Fibroblast of upper back skin (primary cell): ENCODE measurements at places on chromosomes 12 and 14.

- DNase-seq: peak; percentile 29
These were observed 26.2 kb downstream of the RTRAF start for GRCh38 chr14:52015411-52016030.

DNA sequence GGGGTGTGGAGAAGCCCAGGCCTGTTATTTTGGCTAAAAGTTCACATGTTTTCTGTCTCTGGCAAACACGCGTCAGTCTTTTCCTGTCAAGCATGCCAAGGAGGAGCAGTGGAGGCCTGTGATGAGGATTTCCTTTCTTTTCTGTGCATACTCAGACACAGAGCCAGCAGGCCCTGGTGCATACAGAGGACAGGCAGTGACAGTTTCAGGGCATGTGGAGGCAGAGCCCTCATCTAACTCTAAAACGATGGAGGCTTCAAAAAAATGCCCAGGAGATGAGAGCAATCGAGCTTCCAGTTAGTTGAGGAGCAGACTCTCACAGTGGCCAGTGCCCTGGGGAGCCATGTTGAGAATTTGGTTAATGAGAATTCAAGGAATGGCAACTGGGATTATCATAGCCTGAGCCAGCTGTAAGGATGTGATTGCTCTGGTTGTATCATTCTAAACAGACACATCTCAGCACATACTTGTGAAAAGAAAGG, 66.5 kb downstream of the TRAFD1 start:
- DNase-seq: no peak

- peak; percentile 65 for DNase-seq
These were observed 73.6 kb downstream of the TESC start for GRCh38 chr12:117025481-117026151.

GRCh38 chr12:70559390-70559789, 77.8 kb downstream of the PTPRB start:
- DNase-seq: no peak

DNA sequence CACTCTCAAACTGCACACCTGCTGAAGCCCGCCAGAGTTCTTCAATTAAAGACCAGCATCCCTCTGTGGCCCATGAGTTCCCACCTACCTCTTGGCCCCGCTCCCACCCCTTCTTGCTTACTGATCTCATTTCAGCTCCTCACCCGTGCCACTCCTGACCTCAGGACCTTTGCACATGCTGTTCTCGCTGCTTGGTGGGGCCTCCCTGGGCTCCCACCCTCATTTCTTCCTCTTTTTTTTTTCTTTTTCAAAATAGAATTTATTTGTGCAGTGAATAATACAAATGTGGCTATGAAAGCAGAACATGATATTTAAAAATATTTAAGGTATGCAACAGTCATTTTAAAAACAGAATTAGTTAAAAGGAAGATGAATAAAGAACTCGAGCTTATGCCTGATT, 8.5 kb upstream of the SERPINA9 start:
- no peak for DNase-seq

GRCh38 chr14:35669782-35670181, 135.8 kb downstream of the INSM2 start:
- DNase-seq: peak; percentile 2

GRCh38 chr12:132765361-132765760, 3.7 kb upstream of the ANKLE2 start:
- no peak for DNase-seq

- peak; percentile 91 for DNase-seq
These were observed 131.1 kb downstream of the CACNA1C start for GRCh38 chr12:2183556-2184541.

DNA sequence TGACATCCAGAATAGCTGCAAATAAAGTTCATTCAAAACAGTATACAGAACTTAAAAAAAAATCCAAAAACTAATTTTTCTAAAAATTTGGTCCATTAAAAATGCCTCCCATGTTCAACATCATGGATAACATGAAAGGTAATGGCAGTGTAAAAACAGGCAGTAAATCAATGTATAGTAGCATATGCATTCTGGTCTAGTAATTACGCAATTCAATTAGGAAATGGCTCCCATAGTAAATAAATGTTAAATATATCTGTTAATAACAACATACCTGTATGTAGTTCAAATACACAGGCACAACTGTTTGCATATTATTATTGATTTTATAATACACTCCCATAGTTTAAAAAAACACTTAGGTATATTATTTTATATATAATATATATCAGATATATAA, 42.5 kb downstream of the SGPP1 start:
- no peak for DNase-seq

GRCh38 chr14:51716610-51717009, 64.9 kb downstream of the FRMD6 start:
- peak; percentile 38 for DNase-seq

GRCh38 chr14:45673420-45673819, 420.4 kb upstream of the MIS18BP1 start:
- DNase-seq: no peak

GRCh38 chr14:81384900-81385299, 15.2 kb downstream of the STON2 start:
- DNase-seq: peak; percentile 33

GRCh38 chr14:26896447-26896846, 298.6 kb upstream of the NOVA1 start:
- peak; percentile 57 for DNase-seq

DNA sequence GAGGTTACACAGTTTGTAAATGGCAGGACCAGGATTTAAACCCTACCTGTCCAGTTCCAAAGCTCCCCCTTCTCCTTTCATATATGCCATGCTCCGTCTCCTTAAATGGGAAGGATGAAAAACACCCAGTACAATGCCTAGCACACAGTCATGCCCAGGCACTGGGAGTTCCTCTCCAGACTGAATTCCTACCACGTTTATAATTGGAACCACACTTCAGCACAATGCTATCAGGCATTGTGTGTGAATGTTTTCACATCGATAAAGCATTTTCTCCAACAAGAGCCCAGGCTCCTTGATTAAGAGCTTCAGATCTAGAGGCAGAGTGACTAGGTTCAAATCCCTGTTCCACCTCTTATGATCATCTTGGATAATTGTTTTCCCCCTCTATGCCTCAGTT, 2.7 kb upstream of the NUAK1 start:
- peak; percentile 60 for DNase-seq

DNA sequence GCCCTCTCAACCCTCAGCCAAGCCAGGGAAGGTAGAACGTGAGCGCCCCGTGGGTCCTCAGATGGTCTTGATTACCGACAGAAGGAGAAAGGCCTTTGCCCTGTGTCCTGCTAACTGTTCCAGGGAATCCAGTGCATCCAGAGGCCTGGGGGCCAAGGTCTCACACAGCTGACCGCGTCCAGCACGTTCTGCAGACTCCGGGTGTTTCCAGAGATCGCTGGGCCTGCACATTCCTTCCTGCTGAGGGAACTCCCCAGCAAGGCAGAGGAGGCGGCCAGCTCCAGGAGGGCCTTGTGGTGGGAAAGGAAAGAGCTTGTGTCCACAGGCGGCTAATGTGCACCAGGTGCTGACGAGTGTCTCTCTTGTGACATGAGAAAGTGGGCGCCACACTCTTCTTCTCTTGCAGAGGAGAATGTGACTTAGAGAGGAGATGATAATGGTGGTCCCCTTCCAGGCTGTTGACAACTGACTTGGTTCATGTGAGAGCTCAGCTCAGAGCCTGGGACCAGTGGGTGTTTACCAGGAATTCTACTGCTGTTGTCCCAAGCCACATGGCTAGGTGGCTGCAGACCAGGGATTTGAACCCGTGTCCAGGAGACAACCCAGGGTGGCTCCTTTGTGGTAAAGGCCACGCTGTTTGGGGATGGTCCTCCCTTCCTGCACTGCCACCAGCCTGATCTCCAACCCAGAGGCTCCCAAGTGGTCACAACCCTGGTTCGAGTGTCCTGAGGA, 46.8 kb upstream of the DLK1 start:
- peak; percentile 85 for DNase-seq

DNA sequence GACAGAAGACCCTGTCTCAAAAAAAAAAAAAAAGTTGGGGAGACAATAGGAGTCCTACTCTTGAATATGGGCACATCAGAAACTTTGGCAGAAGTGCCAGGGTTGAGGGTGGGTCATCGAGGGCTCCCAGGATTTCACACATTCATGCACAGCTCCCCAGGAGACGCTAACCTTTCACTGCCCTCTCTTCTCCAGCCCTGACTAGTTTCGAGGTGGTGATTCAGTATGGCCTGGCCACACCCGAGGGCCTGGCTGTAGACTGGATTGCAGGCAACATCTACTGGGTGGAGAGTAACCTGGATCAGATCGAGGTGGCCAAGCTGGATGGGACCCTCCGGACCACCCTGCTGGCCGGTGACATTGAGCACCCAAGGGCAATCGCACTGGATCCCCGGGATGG, 29.4 kb upstream of the LRP1-AS start:
- no peak for DNase-seq

- DNase-seq: no peak
These were observed 645.2 kb downstream of the VRK1 start for GRCh38 chr14:97442363-97442762.
